Thymus (tissue), 14 donors: ENCODE measurements at places on chromosomes 6 and 20. TPM values are rescaled to one million over a fixed set of nuclear protein-coding genes. Genes with fewer than 3 reads are reported as not detected.

Gene RAMACL
- total RNA-seq, result 0.28 TPM

Gene GLP1R
- under 0.01 TPM for total RNA-seq

Gene ADAM33
- 0.90 TPM for total RNA-seq

Gene ZNF391
- 1.1 TPM for total RNA-seq

Gene RCAN2
- total RNA-seq, result 2.0 TPM

Gene ARMC2
- 1.9 TPM for total RNA-seq

Gene HCRTR2
- 0.09 TPM for total RNA-seq

Gene SLC17A1
- total RNA-seq, result not detected

Gene GHRH
- total RNA-seq, result 14.4 TPM

Gene PCK1
- total RNA-seq, result 0.19 TPM

Gene ZSCAN31
- 3.4 TPM for total RNA-seq

Gene MTRF1L
- 11.5 TPM for total RNA-seq

Gene BHLHE23
- 0.42 TPM for total RNA-seq

DNA sequence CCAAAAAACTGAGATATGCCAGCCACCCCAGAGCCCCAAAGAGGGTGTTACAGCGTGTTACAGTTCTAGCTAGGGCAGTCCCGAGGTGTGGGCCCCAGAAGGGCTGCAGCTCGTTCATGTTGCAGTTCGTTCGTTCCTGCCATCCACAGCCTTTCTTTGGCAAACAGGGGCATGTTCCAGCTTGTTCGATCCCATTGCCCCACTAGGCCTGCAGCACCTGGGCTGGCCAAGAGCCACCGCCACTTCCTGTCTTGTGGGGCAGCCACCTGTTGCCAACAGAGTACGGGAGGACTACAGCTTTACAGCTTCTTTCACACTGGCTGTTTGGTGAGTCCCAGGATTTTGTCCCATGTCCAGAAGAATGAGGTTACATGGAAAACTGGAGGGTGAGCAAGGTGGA, 198.1 kb downstream of the MMUT start:
- DNase-seq, result no peak

- no peak for DNase-seq
These were observed 22.7 kb downstream of the MAPK14 start for GRCh38 chr6:36050305-36050704.

DNA sequence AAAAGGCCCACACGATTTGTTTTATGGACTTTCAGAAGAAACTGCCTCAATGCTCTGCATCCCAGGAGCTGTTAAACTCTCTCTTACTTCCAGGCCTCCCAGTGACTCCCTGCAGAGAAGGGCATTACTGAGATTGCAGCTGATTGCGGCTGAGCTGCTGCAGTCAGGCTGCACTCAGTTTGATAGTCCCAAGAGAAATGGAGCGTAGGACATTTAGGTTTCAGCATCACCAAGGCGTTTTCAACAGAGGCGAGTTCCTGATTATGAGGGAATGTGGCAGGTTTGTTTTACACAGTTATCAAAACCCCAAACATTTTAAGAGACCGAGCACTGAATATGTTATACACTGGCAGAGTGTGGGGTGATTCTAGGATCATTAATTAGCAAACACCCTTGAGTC, 145.6 kb downstream of the TBX18 start:
- DNase-seq, result no peak

DNA sequence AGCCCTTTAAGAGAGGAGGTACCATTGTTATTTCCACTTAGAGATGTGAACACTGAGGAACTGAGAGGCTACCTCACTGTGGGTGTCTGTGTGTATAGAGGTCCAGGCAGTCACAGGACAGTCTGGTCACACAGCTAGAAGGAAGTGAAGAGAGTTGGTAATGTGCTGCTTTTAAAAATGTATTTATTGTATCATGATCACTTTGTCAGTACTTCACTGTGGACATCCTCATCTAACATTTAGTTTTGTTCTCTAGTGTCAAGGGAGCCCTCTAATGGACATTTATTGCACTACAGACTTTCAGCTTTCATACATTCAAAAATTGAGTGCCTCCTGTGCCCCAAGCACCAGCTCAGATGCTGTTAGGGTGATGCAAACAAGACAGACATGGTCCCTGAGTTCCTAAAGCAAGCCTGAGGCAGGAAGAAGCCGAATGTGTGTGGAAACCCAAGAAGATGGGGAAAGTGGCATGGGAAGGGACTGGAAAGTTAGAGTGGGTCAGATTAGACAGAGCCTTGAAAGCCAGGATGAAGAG, 123.0 kb downstream of the SLC16A10 start:
- peak; percentile 74 for DNase-seq

DNA sequence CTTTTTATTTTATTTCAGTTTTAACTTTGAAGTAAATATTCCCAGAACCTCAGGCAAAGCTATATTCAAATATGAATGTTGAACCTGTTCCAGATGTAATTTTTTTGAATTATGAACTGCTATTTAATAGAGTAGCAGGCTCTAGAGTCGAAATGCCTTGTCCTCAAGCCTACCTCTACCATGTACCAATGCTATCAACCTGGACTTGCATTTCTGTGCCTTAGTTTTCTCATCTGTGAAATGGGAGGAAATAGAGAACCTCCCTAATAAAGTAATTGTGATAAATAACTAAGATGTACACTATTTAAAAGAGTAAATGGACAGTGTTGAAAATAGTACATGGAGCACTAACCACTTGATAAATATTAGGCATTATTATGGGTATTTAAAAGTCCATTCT, 551.6 kb upstream of the JARID2 start:
- DNase-seq, result no peak

DNA sequence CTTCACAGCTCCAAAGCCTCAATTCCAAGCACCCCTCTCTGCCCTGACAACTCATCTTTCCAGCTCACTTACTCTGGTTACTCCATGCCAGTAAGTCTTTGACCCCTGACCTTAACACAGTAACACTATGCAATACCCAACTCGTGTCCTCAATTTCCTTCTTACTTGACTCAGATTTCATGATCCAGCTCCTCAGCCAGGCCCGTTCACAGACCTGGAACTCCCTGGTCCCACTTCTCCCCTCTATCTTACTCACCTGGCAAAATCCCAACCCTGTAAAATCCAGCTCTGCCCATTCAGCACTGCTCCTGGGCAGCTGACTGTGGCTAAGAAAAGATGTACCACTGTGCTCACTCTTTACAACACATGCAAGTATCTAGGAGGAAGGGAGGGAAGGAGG, 7.9 kb downstream of the GNL1 start:
- DNase-seq, result no peak

DNA sequence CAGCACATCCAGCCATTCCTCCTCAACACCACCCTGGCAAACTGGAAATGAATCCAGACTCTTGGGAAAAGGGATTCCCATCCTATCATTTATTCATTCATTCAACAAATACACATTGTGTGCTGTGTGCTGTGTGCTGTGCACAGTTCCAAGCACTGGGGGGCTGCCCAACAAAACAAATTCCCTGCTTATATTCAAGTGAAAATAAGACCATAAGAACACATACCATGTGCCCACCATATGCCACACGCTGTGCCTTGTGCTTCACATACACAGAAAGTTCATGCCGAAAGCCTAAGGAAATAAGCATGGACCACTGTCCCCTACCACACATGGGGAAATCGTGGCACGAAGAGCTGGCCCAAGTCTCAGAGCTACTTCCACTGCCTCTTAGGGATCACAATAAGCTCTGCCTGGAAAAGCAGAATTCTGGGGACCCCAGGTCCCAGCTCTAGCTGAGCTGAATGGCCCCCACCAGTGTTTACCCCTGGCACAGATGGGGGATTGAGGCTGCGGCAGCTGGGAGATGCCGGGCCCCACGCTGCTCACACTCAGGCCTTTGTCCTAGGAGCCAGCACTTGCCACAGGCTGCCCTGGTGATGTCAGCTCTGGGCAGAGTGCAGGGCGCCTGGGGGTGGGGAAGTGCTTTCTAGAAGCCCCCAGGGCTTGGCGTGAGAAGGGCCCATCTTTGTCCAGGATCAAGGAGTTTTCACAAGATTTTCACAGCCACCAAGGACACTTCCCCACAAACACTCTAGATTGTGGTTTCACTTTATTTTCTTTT, 99.6 kb downstream of the PREX1 start:
- DNase-seq, result no peak

- no peak for DNase-seq
These were observed 81.2 kb downstream of the PDE7B start for GRCh38 chr6:135932651-135933050.

- no peak for DNase-seq
These were observed 253.5 kb downstream of the GJA1 start for GRCh38 chr6:121688974-121689373.

GRCh38 chr6:1720620-1721322, 111.1 kb downstream of the FOXC1 start:
- no peak for DNase-seq

- no peak for DNase-seq
These were observed 5.1 kb downstream of the UBE2V1 start for GRCh38 chr20:50107796-50108331.

DNA sequence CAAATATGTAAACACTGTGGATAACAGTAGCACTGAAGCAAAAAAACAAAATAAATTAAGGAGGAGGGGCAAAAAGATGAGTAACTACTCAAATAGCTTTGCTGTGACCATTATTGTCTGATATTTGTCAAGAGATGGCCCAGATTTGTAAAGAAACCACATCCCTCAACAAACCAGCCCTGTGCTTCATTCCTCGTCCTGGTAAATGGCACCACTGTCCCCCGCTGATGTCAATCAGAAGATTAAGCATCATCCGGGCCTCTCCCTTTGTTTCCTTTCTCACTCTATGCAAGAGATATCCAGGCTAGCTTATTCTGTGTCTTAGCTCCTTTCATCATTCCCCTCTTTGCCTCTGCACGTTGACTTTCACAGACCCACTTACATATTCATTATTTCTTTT, 259.0 kb downstream of the SYNE1 start:
- DNase-seq, result no peak

DNA sequence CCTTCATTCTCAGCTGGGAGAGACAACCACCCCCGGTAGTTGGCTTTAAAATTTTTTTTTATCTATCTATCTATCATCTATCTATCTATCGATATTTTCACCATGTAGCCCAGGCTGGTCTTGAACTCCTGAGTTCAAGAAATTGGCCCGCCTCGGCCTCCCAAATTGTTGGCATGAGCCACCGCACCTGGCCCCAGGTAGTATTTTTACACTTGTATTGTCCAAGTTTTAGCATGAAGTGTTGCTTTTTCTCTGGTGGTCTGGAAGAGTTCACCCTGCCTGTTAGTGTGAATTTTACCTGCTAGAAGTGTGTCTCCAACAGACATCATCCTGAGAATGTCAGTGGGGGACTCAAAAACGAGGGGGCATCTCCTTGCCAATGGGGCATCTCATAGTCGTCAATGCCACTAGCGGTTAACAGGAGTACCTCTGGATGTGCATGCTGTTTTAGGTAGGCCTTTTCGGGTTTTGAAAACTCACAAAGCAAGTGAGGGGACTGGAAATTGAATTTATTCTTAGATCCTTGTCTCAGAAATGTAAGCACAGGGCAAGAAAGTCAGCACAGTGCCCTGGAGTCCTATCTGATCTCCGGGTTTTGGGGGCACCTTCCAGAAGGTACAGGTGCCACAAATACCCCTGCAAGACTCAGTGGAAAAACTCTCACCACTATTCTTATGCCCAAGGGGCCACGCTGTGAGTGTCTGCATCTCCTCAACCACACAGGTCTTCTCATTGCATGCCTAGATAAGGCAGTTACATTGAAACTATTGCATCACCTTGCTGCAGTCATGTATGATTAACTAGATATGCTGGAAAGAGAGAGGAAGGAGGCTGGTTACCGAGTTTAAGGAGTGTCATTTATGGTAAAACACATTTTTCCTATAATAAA, 37.1 kb downstream of the TNFAIP3 start:
- DNase-seq, result no peak

DNA sequence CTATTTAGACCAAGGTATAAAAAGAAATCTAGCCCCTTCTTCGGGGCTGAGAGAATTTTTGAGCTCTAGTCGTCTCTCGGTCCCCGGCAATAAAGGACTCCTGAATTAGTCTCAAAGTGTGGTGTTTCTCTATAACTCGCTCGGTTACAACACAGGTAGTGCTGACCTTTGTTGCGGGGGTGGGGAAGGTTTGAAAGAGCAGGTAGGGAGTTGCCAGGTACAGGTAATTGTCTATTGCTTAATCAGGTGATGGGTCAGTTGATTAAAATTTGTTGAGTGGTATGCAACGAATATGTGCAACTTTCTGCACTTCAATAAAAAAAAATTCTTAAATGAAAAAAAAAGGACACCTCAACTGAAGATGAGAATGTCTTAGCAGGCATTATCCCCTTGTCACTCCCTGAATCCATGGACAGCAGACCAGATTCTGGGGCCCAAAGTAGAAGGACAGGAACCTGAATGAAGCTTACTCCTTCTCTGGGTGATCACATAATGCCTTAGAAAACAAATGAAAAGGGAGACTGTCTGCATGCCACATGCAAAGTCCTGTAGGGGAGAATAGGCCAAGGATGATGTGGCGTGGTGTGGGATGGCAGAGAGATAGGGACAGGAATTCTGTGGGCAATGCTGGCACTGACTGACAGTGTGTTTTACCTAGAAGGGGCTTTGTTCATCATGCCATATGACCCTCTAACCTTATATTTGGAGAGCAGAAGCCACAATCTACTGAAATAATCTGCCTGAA, 157.6 kb upstream of the OLIG3 start:
- DNase-seq, result no peak

DNA sequence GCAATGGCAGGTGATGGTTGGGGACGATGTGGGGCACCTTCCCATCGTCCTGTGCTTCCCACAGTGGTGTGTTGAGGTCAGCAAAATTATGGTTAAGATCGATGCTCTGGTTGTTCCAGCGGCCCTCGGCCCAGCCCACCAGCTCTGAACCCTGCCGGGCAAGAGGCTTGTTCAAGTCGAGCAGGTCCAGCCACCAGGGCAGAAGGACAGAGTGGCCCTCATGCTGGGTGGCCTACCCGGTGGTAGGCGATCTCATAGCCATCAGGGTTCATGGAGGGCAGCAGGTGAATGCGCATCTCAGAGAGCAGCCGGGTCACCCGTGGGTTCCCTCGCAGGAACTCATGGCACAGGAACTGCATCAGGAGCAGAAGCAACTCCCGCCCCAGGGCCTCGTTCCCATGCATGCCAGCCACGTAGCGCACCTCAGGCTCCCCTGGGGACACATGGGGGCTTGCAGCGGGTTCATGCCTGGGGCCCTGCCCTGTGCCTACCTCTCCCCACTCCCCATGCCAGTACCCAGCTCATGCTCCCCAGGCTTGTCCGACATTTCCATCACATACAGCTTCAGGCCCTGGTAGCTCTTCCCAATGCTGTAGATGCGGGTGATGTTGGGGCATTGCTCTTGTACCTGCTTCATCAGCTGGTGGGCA, 4.3 kb downstream of the CPXM1 start:
- DNase-seq, result no peak

- DNase-seq, result peak; percentile 62
These were observed 185.8 kb upstream of the PRDM1 start for GRCh38 chr6:105900125-105900937.
